ENCODE measurements at places on chromosomes 7 and 10.

- peak; percentile 63 for DNase-seq
These were observed 17.7 kb downstream of the CLIP2 start for GRCh38 chr7:74306730-74307469.

DNA sequence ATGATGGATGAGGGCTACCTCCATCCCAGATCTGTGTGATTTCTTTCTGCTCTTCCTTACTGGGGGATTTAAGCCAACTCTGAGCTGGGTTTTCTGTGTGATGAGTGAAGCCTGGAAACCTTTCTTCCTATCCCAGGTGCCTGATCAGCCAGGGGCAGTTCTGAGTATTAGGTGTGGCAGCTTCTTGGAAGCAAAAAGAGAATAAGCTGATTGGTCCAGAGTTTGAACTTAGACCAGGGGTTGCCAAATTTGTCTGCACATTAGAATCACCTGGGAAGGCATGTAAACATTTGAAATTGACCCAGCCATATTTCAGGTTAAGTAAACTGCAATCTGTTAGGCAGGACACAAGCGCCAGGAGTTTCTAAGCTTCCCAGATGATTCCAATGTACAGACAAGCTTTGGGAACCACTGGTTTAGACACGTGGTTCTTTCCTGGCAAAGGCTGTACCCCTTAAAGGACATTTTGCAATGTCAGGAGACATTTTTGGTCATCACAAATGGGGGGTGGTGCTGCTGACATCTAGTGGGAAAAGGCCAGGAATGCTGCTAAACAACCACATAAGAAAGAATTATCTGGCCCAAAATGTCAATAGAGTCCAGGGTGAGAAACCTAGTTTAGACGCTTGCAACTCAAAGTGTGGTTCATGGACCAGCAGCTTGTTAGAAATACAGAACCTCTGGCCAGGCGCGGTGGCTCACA lies 160.5 kb upstream of the GHITM start:
- no peak for DNase-seq

DNA sequence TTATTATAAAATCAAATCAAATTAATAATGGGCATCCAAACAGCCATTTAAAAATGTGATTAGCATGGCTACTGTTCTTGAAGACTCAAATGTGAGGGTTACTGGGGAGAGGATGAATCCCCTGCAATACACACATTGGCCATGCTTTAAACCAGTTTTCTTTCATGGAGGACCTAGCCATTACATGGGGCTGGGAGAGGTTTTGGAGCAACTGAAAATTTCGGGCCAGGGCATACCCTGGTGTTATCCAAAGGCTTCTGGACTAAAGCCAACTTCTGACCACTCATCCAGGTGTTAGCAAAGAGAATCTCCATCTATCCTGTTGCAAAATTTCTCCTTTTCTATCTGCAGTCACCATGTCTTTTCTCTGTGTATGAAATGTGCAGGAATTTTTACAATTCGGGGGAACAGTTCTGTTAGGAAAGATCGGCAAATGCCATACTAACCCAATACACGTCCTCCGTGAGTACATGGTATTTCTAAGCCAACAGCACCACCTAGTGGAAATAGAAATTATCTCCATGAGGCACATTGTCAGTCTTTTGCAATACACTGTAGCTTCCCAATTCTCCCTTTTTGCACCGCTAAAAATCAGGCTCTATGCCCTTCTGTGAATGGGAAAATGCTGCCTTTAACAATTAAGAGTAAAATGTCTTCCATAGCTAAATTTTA lies 47.0 kb upstream of the ZNF107 start:
- DNase-seq = peak; percentile 24

- DNase-seq = no peak
These were observed 63.1 kb downstream of the EEPD1 start for GRCh38 chr7:36216063-36216684.

- no peak for DNase-seq
These were observed 107.0 kb downstream of the LARP4B start for GRCh38 chr10:824497-824896.

- no peak for DNase-seq
These were observed 48.2 kb upstream of the AMPH start for GRCh38 chr7:38679419-38679818.

DNA sequence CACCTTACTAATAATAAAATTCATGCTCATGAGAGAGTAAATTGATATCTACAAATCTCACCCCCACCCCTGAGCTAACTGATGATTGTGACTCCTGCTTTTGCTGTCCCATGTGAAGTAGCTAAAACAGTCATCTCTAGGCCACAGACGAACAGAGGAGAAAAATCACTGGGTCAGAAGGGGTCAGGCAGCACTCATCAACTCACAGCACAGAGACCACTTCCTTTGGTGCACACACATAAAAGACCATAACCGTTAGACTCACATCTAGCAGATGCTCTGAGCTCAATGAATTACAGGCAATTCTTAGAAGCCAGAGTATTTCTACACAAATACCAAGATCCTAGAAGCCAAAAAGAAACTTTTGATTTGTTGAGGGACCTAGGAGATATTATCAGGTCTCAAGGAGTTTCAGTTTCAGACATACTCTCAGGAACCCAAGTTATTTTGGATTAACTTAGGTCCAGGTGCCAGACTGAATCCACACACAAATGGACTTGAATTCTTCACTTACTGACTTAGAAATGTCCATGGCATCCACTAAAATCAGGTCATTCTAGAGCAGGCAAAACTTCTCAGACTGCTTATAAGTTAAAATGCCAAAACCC lies 65.0 kb upstream of the TES start:
- no peak for DNase-seq

DNA sequence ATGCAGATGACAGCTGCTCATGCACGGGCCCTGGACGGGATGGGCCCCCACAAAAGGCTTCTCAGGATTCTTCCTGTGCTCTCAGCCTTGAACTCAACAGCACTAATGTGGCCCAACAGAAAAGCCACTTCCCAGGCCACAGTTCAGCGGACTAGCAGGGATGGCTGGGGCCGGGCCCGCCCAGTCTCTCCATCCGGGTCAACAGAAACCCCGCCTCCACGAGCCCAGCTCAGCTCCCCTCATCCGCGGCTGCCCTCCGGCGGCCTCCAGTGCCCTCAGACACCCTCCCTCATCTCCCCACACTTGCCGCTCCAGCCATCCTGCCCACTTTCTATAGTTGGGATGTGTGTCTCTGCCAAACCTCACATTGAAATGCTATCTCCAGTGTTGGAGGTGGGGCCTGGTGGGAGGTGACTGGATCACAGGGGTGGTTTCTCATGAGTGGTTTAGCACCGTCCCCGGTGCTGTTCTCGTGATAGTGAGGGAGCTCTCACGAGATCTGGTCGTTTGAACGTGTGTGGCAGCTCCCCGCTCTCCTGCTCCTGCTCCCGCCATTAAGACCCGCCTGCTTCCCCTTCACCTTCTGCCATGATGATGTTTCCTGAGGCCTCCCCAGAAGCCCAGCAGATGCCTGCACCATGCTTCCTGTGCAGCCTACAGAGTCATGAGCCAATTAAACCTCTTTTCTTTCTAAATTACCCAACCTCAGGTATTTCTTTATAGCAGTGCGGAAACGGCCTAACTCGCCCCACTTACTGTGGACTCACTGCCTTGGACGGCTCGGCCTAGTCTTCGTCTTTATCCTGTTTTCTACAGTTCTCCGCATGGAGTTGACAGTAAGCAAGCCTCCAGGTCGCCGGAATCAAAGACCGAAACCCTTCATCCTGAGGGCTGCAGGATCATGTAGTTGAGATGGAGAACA lies 169.9 kb upstream of the RNF32 start:
- DNase-seq = no peak

- no peak for DNase-seq
These were observed 18.4 kb downstream of the ADAM8 start for GRCh38 chr10:133258066-133258817.

DNA sequence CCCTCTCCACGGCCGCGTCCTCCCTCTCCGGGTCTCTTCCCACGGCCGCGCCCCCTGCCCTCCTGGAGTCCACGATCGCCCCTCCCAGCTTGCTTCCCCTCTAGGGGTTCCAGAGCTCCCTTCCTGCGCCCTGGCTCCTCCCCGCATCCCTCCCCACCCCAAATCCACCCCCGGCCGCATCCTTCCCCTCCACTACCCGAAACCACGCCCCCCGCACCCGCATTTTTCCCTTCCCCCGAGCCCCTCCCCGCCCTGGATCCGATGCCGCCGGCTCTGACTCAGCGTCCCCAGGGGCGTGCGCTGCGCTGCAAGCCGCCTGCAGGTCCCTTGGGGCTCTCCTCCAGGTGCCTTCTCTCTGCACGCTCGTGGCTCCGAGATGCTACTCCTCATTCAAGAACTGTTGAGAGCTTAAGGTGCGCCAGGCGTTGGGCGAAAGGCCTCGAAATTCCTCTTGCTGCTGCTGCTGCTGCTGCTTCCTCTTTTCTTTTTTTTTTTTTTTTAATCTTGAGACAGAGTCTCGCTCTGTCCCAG lies 372 bp upstream of the TMEM130 start:
- DNase-seq = no peak

DNA sequence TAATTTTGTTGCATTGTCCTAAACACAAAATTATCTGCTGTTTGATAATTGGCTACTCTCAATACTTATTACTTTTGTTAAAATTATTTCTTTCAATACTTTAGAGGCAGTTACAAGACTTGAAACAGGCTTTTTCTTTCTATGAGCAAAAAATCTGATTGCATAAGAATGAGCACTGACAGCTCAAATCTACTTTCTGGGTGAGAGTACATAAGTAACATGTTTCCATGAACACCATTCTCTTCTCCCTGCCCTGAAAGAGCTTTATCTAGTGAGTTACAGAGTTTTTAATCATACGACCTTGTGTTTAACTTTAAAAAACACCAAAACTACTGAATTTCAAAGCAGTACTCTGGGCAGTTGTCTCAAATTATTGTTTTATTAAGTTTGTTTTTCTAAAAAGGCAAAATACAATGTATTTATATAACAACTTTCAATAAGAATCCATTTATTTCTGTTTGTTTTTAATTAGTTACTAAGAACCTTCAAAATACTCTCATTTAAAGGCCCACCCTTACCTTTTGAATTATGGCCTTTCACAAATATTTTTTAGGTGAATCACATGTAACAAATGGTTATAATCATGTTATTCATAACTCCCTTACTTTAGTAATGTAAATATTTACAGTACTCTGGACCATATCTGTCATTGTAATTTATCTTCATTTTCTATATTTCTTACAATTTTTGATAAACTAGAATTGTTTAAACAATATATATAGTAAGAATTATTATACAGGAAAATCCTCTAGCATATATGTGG lies 23.0 kb upstream of the TFAM start:
- no peak for DNase-seq

DNA sequence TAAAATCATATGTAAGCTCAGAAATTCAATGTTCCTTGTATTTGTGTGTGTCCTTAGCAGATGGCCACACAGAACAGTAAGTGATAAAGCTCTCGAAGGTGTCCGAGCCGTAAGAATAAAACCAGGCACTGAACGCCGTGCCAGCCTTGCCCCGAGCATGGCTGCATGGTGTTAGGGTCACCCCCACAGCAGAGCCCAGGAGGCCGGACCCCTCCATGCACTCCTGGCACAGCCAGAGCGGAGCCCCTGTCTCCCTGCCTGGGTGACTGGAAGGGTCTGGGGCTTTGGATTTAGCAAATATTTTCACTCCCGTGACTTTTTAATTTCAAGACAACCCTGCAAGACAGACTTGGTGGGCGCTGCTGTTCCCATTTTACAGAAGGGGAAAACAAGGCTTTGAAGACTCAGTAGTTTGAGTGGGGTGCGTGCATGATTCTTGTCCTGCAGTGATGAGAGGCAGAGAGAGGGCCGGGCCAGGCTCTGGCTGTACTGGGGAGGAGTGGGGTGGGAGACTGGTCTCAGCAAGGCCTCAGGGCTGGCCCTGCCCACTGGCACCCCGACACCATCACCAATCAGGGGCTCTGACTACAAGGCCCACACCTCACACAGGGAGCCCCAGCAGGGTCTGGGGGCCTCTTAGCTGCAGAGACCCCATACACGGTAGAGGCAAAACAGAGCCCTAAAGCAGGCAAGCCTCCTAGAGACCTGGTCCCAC lies 39.4 kb downstream of the VIPR2 start:
- DNase-seq = no peak

DNA sequence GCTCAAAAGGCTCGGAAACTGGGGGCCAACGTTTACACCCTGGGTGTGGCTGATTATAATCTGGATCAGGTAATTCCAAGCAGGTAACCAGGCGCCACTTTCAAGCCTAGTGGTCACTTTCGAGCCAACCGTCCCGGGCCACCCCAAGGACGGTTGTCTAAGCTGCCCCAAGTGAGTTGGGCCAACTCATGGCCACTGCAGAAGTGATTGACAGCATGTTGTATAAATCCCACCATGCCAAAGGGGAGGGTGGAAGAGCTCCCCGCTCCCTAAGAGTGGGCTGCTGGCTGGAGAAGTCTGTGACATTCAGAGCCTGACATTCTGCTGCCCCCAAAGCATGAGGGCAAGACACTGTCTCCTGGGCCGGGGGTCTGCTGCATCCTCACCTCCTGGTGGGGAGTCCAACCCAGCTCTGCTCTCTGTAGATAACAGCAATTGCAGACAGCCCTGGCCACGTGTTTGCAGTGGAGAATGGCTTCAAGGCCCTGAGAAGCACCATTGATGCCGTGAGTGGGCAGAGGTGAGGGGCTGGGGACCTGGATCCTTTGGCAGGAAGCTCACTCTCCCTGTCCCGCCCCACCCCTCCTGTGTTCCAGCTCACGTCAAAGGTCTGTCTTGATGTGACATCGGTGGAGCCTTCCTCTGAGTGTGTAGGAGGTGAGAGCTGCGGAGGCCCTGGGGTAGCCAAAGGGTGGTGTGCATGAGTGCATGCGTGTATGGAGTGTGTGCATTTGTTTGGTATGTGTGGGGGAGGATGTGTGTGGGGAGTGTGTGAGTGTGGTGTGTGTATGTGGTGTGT lies 10.8 kb downstream of the ANTXRL start:
- DNase-seq = no peak

GRCh38 chr7:47329320-47329926 lies 252.5 kb downstream of the TNS3 start:
- no peak for DNase-seq

- no peak for DNase-seq
These were observed 72.3 kb downstream of the ELMO1 start for GRCh38 chr7:37376386-37376785.

- DNase-seq = peak; percentile 68
These were observed 182.2 kb downstream of the ADK start for GRCh38 chr10:74333174-74333573.

DNA sequence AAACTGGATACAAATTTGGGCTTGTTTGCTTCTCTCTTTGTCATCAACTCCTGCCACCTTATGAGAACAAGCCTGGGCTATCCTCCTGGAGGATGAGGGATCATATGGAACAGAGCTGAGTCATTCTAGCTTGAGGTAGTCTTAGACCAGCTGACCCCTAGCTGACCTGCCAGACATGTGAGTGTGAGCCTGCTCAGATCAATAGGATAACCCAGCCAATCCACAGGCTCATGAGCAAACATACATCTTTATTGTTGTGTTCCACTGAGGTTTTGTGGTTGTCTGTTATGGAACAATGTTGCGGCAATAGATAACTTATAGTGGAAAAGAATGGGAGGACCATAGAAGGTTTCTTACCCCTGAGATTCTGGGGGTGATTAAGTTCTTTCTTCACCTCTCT lies 54.5 kb upstream of the FAM180A start:
- DNase-seq = no peak

- DNase-seq = no peak
These were observed 250.2 kb downstream of the BUB3 start for GRCh38 chr10:123404357-123404756.

Measured in GM04504 (cell line).